Small intestine (tissue), 16 donors: ENCODE measurements at places on chromosomes 1 and 21. TPM values are rescaled to one million over a fixed set of nuclear protein-coding genes. Genes with fewer than 3 reads are reported as not detected.

GRCh38 chr1:109762821-109763645 lies 690 bp downstream of the EPS8L3 start:
- peak; percentile 81 for DNase-seq

PRELP gene
- polyA plus RNA-seq: 0.54 TPM

PRDM16 gene
- polyA plus RNA-seq: 10.5 TPM

UBE2U gene
- not detected for polyA plus RNA-seq

ZNF648 gene
- not detected for polyA plus RNA-seq

DNA sequence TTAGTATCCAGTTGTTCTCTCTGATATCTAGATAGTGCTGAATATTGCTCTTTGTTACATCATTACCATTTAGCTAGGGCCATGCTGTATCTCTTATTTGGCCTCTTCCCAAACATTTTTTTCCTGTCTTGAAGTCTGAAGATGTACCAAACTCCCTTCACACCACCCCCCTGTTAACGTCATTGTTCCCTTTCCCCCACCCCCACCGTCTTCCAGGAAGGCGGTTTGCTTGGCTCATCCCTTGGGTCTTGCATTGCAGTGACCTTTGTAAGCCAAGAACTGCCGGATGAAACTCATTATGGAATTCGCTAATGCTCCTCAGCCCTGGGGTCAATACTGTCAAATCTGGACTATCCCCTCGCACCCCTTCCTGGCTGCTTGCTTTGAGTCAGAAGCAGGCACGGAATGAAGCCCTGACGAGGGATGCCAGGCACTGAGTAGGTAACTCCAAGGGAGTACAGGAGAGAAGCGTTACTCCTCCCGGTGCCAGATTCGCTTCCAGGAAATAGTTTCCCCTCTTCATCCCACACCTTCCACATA lies 283.1 kb downstream of the TM2D1 start:
- DNase-seq: no peak

CDA gene
- 0.58 TPM for polyA plus RNA-seq

GRCh38 chr21:34606621-34607020 lies 8.3 kb downstream of the RCAN1 start:
- DNase-seq: no peak

DNA sequence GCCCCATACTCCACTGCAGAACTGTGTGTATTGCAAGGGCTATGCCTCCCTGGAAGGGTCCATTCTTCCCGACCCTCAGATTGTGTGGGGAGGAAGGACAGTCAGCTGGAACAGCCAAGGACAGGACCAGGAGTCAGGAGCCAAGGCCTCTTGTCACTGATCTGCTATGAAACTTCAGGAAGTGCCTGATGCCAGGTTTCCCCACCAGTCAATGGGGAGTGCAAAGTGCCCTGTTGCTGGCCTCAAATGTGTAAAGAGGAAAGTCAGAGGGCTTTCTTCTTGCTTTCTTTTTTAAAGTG lies 168.8 kb downstream of the GRIK3 start:
- no peak for DNase-seq

TACSTD2 gene
- polyA plus RNA-seq: 1.4 TPM

GRCh38 chr1:103945774-103946173 lies 196.1 kb downstream of the AMY1C start:
- DNase-seq: no peak

CA6 gene
- polyA plus RNA-seq: not detected

DNA sequence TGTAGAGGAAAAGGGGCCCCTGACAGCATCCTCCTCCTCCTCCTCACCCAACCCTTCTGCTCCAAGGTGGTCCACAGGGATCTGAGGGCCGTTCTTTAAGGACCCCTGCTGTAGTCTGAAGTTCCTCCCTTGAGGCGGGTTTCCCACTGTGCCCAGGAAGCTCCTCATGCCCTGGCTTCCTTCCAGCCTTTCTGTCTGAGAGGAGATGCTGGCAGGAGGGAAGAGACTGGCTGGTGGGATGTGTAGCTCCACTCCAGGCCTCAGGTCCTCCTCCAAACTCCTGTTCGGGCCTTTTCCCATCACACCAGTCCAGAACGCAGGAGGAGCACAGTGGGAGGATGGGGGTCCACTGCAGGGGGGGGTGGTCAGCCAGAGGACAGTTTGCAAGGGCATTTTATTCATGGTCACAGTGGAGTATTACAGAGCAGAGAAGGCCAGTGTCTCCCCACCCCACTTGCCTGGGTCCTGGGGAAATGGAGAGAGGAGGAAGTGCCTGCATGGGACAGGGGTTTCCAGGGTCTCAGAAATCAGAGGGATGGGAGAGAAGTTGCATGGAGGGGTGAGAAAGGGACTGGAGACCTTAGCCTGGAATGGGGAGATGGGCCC lies 7.8 kb downstream of the ETV3L start:
- no peak for DNase-seq

DNA sequence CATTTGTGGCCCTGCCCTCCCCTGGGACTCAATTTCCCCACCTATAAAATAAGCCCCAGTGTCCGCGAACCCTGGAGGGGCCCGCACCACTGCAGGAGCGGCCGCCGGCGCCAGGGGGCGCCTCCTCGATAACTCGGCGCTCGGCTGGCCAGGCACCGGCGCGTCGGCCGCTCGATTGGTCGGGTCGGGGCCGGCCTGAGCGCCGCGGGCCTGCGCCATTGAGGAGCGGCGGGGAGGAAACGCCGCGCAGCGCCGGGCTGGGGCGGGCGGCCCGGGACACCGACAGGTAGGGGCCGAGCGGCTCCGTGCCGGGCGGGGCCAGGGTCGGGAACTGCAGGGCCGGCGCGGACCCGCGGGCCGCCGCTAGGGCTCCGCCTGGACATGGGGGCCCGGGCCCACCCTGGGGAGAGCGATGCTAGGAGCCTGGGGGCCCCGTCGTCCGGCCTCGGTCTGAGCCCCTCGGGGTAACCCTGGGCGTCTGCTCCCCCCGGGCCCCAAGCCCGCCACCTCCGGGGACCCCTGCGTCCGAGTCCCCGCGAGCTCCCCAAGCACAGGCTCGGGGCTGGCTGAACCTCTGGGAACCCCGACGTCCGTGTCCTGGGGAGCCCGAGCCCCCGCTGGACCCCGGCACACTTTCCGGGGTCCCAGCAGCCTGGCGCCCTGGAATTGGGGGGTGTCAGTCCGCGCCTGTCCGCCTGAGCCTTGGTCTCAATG lies at the start of gene VPS13D:
VPS13D (plus strand) TSS at position 196 of the 714 bp plus-strand sequence. CDS start 4,237 bp downstream, outside the sequence.
- DNase-seq: peak; percentile 80

GRCh38 chr1:176638713-176639526 lies 175.9 kb downstream of the PAPPA2 start:
- no peak for DNase-seq

GRCh38 chr1:177809819-177810218 lies 160.0 kb downstream of the SEC16B start:
- no peak for DNase-seq

- peak; percentile 17 for DNase-seq
These were observed 40.0 kb upstream of the IKBKE start for GRCh38 chr1:206430031-206430983.

DNA sequence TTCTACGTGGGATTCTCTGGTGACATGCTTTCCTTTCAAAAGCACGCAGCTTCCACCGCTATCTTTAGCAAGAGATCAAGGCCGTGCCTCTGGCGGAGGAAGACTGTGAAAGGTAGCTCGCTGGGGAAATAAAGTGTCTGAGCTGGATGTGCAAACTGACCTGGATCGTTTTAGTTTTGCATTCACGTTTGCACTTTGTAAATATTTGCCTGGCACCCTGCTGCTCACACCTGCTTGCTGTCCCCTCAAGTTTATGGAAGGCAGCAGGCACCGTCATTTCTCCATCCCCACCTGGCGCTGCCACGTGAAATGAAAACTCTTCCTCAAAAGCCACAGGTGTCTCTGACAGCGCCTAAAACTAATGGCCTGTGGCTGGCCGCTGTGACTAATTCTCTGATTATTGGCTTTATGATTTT lies 44.0 kb upstream of the TARDBP start:
- peak; percentile 36 for DNase-seq

LMX1A gene
- polyA plus RNA-seq: 0.45 TPM

GRCh38 chr1:244869364-244869827 lies 5.1 kb upstream of the HNRNPU start:
- no peak for DNase-seq

MCOLN3 gene
- polyA plus RNA-seq: 192 TPM

TPM3 gene
- polyA plus RNA-seq: 248 TPM

DNA sequence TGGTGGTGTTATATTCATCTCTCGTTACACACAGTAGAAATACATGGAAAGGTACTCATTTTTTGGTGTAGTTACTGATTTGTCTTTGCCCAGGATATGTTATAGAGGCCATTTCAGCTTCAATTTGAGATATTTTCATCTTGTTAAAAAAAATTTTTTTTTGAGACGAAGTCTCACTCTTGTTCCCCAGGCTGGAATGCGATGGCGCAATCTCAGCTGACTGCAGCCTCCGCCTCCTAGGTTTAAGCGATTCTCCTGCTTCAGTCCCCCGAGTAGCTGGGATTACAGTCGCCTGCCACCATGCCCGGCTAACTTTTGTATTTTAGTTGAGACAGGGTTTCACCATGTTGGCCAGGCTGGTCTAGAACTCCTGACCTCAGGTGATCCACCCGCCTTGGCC lies 19.0 kb downstream of the MORC3 start:
- DNase-seq: no peak

- no peak for DNase-seq
These were observed 8.2 kb downstream of the PAFAH2 start for GRCh38 chr1:25989440-25990234.

DNA sequence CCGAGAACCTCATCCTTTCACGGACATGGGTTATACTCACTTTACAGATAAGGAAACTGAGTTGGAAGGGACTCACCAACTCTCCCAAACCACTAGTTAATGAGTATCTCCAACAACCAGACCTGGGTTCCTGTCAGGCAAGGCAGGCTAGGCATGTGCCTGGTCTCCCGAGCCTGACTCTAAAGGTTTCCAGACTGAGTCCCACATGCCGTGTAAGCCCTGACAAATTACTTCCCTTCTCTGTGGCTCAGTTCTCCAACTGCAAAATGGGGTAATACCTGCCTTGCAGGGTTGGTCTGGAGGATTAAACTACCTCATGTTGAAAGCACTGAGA lies 34.3 kb downstream of the SSBP3 start:
- DNase-seq: peak; percentile 60

GRCh38 chr1:168343566-168343965 lies 62.9 kb downstream of the TBX19 start:
- DNase-seq: no peak

DNA sequence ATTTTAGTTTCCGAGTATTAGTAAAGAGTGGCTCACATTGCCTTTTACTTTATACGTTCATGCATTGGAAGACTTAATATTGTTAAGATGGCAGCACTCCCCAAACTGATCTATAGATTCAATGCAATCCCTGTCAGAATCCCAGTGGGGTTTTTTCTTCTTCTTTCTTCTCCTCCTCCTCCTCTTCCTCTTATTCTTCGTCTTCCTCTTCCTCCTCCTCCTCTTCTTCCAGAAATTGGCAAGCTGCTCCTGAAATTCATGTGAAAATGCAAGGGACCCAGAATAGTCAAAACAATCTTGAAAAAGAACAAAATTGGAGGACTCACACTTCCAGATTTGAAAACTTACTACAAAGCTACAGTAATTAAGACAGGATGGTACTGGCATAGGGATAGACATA lies 23.2 kb upstream of the MACF1 start:
- no peak for DNase-seq

CD2 gene
- polyA plus RNA-seq: 3.9 TPM

GSTM5 gene
- polyA plus RNA-seq: not detected

DNA sequence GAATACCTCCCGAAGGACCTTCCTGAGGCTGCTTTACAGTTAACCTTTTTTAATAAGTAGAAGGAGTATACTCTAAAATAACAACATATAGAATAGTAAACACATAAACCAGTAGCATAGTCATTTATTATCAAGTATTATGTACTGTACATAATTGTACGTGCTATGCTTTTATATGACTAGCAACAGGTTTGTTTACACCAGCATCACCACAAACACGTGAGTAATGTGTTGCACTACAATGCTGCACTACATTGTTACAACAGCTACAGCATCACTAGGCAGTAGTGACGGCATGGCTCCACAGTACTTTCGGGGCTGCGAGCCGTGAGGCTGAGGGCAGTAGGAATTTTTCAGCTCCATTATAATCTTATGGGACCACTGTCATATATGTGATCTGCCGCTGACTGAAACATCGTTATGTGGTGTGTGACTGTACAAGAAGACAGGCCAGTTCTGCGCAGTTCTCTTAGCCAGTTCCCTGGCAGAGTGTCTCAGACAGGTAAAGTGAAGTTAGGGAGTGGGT lies 82.8 kb upstream of the LRRC8D start:
- no peak for DNase-seq

GRCh38 chr1:160877221-160877620 lies 7.8 kb downstream of the ITLN1 start:
- peak; percentile 32 for DNase-seq

DNA sequence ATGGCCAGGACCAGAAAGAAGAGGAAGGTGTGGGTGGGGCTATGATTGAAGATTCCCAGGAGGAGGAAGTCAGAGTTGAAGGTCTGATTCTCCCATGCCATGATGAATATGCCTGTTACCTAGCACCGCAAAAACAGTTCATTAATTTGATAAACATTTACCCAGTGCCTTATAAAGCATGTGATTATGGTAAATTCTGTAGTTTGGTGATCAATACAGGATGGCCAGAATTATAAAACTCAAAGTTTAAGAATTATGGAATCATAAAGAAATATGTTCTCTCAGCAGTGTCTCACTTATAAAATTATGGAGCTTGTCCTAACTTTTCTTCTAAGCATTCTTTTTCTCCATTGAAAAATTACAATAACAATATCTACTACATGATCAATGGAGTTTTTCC lies at the start of gene OR2M7:
OR2M7 (minus strand) TSS at position 101 of the 400 bp plus-strand sequence; CDS start at position 101, 0 bp downstream.
- no peak for DNase-seq

DNA sequence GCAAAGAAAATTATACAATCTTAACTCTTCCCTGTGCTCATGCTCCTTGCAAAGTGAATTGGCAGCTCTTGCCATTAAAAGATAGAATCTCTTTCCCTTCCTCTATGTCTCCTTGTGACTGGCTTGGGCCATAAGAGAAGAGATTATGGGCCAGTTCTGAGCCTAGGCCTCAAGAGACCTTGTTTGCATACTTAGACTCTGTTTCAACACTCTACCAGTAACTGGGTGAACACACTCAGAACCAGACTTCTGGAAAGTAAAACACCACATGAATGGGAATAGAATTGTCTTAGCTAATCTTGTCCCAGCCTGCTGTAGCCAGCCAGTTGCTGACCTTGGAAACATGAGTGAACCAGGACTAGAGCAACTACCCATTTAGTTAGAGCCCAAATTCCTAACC lies 15.3 kb upstream of the OR6K3 start:
- no peak for DNase-seq

- DNase-seq: peak; percentile 92
These were observed at the start of gene CRYBG2 for GRCh38 chr1:26353976-26354820. TSS of gene CRYBG2 (minus strand) at chr1:26354130. CDS start at chr1:26346657, 7,473 bp downstream.

KCNJ9 gene
- polyA plus RNA-seq: not detected

- peak; percentile 39 for DNase-seq
These were observed 50.8 kb downstream of the PAX7 start for GRCh38 chr1:18681423-18681835.

GRCh38 chr1:162284206-162284955 lies 92.3 kb downstream of the SPATA46 start:
- DNase-seq: no peak

- DNase-seq: no peak
These were observed 13.4 kb downstream of the TMEM63A start for GRCh38 chr1:225868631-225869330.

GRCh38 chr1:37265786-37266667 lies 208.4 kb upstream of the ZC3H12A start:
- DNase-seq: no peak

- no peak for DNase-seq
These were observed 13.0 kb upstream of the PEAR1 start for GRCh38 chr1:156880473-156880872.

CELA3A gene
- polyA plus RNA-seq: 8.1 TPM
